Tibial nerve (tissue), 4 donors: ENCODE measurements at places on chromosomes 3 and 15. TPM values are rescaled to one million over a fixed set of nuclear protein-coding genes. Genes with fewer than 3 reads are reported as not detected.
A peak's percentile ranks its signal among the peaks of the same experiment; 100 is the strongest.

Gene SYNM
- total RNA-seq = 26.4 TPM

Gene LRTM1
- total RNA-seq = not detected

Gene C3orf20
- total RNA-seq = not detected

Gene GNB4
- 37.8 TPM for total RNA-seq

Gene ZNF502
- total RNA-seq = 8.1 TPM

Gene ZNF860
- total RNA-seq = 1.4 TPM

GRCh38 chr3:68631850-68632545 lies 300.3 kb downstream of the TAFA4 start:
- DNase-seq = no peak

DNA sequence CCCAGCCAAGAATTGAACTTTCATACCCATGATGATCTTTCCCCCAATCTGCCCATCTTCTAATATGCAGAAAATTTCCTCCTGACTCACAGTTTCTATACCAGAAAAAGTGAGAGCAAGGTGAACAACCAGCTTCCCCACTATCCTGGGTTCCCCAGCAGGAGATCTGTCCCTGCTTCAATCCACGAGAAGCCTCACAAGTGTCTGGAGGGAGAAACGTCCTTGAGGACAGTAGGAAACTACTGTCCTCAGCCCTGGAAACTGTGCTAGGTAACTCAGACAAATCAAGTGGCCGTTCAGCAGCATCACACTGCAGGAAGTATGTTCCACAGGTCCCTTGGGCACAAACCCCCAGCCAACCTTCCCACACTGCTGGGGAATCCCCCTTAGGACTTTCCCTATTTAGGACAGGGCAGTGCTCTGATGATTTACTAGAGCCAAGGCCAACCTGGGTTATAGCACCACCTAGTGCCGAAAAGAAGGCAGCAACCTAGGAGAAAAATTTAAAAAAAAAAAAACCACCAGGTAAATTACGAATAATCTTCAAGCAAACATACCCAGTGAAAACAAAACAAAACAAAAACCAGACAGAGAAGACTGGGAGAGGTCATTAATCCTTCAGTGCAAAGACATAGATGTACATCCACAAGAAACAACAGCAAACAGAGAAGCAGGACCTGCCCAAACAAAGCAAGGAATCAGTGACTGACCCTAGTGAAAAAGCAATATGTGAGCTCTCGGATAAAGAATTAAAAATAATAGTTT lies 36.0 kb downstream of the MORC1 start:
- DNase-seq = no peak

DNA sequence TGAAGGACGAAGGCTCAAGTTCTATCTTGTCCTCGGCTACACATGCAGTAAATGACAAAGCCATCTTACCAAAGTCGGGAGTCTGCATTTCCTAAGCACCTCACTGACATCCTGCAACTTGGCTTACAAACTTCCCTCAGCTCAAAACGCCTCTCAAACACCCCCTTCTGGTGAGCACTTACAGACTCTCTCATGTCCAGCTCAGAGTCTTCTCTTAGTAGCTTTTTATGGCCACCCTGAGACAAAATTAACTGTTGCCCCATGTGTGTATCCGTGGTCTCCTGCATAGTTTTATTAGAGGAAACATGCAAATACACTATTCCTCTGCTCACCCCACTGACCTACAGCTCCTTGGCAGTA lies 819.7 kb downstream of the FHIT start:
- no peak for DNase-seq

GRCh38 chr3:194095464-194095863 lies 40.5 kb upstream of the HES1 start:
- no peak for DNase-seq

DNA sequence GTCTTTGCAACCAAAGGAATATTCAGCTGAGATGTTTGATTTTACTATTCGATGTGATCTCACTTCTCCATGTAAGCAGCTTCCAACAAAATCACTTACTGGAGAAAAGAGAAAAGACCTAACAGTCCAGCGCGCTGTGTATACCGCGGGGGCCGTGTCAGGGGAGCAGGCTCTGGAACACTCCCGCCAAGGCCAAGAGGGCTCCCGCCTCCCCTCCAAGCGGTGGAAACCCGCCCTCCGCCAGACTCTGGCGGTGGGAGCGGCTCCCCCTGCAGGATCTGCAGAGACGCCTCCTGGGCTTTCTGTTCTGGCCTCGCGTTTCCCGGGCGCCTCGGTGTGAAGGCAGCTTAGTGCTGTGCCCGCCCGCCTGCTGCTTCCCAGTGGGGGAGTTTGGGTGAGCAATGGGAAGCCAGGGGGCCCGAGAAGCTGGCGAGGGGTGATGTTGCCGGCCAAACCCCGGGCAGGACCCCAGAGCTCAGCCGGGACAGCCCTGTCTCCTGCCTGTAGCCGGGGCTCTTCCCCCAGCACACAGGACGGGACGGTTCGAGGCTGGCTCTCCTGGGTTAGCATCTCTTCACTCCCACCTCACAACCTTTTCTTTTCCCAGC lies 36.3 kb downstream of the CHST14 start:
- peak; percentile 41 for DNase-seq

DNA sequence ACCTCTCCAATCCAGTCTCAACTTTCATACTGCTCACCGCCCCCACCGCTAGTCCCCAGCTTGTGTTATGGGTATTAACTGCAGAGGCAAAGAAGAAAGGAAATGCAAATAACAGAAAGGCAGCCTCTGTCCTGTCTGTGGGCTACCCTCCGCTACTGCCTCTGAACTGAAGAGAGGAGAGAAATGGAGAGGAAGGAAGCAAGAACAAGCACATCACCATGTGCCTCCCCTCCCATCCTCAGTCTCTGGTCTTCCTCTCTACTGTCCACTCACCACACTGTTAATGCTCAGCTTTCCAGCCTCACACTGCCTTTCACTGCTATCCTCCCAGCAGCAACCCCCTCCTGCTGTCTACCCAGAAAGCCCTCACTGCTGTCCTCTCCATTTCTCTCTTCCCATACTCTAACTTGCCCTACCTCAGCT lies 139.0 kb upstream of the SLC2A2 start:
- no peak for DNase-seq

- DNase-seq = no peak
Measured at GRCh38 chr3:139265131-139266016, 78.4 kb upstream of the MRPS22 start.

DNA sequence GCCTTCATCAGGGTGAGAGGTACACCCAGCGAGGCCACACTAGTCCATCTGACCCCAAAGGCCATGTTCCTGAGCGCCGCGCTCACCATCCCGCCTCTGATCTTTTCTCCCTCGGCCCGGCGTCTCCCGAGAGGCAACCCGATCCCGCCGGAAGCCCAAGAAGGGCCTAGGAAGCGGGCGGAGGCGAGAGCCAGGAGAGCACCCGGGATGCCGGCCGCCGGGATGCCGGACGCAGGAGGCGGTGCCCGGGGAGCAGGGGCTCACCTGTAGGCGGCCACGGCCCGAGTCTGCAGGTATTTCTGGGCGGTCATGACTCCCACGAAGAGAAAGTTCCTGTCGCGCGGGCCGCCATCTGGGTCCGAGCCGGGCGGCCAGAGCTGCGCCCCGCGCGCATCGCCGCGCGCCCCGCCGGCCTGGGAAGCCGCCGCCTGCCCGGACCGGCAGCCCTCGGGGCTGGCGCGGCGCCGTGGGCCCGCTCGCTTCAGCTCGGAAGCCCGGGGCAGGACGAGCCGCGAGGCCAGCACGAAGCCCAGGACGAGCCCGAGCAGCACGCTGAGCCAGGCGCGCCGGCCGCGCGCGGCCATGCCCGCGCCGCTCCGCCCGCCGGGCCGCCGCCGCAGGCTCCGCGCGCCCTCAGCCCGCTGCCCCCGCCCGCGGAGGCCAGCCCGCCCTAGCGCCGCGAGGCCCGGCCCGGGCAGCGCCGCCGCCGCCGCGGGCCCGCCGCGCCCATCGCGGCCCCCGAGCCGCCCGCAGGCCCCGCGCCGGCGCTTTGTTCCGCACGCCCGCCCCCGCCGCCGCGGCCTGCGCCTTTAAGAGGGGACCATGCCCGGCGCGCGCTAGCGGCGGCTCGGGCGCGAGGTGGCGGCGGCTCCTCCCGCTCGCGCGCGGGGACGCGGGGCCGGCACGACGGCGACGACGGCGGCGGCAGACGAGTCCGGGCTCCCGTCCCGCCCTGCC lies 697 bp downstream of the CHSY1 start:
- DNase-seq = no peak

DNA sequence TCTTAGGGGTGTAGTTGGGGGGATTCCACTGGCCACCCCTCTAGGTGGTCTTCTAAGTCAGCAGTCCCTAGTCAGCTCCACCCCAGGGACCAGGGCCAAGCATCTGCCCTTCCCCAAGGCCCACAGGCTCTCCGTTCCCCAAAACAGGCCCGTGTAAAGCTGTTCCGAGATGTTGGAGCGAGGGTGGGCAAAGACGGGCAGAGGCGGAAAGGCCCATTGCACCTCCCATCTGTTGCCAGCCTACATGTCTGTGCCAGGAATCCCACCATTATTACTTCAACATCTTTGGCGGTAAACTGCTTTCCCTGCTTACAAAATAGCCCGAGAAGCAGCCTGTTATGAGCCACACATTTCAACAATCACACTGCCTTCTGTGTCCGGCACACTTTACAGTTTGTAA lies 1.9 kb upstream of the ATP2B2 start:
- no peak for DNase-seq

GRCh38 chr3:197082871-197083270 lies 53.3 kb upstream of the MELTF start:
- no peak for DNase-seq

DNA sequence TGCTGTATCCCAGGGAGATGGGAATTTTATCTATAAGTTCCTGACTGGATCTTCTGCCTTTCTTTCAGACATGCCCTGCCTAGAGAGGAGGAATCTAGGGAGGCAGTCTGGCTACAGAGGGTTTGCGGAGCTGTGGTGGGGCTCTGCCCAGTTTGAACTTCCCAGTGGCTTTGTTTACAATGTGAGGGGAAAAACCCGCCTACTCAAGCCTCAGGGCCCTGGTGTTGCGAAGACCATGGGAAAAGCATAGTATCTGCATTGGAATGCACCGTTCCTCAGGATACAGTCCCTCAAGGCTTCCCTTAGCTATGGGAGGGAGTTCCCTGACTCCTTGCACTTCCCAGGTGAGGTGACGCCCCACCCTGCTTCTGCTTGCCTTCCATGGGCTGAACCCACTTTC lies 168.7 kb downstream of the TMEM108 start:
- DNase-seq = no peak

GRCh38 chr3:171620825-171621434 lies 160.7 kb upstream of the TNIK start:
- DNase-seq = no peak

DNA sequence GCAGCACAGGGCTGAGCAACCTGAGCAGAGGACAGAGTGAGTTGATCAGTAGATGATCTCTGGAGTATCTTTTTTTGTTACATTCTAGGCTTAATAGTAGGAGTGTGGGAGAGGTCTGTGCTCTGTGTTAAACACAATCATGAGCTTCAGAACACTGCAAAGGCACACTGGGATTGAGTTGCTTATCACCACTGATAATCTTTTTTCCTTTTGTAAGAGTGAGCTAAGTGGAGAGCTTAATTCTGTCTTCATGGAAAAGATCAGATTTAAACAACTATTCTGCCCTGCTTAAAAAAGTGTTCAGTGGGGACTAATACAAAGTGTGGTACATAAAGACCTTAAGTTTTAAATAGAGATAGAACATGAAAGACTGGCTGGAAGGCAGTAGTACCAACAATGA lies 1.1 kb downstream of the OR4F6 start:
- no peak for DNase-seq

GRCh38 chr15:62799037-62799436 lies 243.5 kb upstream of the TPM1 start:
- no peak for DNase-seq

GRCh38 chr3:120332646-120333045 lies 16.5 kb downstream of the LRRC58 start:
- DNase-seq = no peak

- DNase-seq = no peak
Measured at GRCh38 chr3:157188391-157188790, 28.4 kb upstream of the CCNL1 start.

DNA sequence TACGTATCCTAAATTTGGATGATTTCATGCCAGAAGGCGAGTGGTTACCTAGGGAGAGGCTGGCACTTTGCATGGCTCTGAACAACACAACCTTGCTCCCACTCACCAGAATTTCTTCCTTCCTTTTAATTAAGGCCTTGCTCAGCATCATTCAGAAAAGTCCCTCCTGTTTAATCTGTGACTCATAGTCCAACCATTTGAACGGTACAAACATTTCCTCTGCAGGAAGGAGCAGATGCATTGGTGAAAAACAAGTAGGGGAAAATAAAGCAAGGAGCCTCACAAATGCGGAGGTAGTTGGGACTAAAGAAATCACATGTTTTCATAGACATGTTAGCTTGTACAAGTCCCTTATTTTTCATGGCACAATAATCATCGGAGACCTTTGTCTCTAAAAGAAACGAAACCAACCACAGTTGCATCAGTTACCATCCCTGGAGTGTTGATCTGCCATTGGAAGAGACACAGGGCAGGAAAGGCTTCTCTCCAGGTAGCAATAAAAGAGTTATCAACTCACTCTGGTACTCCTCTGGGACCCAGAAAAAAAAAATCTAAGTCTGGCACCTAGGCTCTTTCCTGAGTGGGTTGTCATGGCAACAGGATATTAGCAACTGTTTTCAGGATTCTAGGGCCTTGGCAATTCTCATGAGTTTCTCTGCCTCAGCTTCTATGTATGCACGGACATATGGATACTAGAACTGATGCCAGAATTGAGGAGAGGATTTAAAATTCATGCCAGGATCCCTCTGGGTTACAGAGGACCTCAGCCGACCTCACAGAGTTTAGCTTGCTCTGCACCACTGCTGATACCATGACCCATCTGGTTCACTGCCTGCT lies 255.4 kb upstream of the ARPP21 start:
- DNase-seq = no peak

DNA sequence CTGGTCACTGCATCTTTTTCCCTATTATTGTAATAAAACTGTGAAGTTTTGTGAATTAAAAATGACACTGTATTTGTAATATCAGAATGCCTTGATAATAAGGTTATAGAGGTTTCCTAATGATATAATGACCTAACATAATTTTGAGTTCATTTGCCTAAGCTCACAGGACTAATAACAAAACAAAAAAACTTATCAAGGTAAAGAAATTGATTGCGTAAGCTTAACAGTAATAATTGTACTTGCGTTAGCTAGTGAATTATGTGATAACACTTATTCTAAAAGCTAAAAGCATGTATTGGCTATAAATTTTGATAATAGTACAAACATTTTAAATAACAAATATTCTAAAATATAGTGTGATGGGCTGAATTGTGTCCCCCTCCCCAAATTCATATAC lies 112.6 kb downstream of the LEKR1 start:
- no peak for DNase-seq

DNA sequence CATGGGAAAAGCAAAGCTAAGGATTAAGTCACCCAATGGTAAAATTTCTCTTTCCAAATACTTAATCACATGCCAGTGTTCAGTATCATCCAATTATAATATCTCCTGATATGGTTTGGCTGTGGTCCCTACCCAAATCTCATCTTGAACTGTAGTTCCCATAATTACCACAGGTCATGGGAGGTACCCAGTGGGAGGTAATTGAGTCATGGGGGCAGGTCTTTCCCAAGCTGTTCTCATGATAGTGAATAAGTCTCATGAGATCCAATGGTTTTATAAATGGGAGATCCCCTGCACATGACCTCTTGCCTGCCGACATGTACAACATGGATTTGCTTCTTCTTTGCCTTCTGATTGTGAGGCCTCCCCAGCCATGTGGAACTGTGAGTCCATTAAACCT lies 26.1 kb upstream of the NMB start:
- no peak for DNase-seq
